ENCODE measurements at places on chromosomes 2 and 18. TPM values are rescaled to one million over a fixed set of nuclear protein-coding genes. Genes with fewer than 3 reads are reported as not detected.

DNA sequence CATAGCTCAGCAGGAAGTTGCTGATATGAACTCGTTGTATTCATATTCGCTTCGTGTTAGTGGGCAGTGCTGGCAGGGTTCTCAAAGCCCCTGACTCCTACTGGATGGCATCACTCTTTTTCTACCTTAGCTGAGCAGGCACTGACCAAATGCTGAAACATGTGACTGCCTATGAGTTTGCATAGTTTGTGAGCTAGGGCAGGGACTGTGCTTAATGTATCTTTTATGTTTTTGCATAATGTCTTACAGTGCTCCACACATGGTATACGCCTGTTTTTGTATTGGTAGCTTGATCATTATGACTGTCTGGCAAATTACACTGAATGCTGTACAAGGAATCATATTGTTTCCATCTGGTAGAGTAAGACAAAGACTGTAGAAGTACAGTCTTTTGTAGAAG, 305.3 kb downstream of the PARD3B start:
- no peak overlapping the region for H3K4me3 ChIP-seq
- no peaks in the 10 kb centered on the region for H3K36me3 ChIP-seq
- H3K27ac ChIP-seq: no peak overlapping the region

DNA sequence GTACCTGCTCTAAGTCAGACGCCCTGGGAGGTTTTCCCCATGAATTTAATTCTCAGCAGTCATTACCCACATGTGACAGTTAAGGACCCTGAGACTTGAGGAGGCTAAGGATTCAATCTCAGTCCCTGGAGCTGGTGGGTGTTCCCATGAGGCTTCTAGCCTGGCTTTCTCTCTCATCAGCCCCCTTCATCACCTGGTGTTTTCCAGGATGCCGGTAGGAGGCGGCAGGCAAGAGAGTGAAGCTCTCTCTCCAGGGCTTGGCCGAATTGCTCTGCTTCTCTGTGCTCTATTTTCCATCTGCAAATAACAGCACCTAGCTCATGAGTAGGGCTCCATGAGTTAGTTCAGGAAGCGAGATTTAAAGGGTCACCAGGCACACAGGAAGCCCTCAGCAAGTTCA, 241.9 kb downstream of the PTPRM start:
- no peak overlapping the region for H3K27ac ChIP-seq
- H3K4me1 ChIP-seq: no peaks in the 10 kb centered on the region
- H3K4me3 ChIP-seq: no peak overlapping the region
- DNase-seq: no peak
- no peaks in the 10 kb centered on the region for H3K27me3 ChIP-seq

DYSF gene
- 12.3 TPM for polyA plus RNA-seq

TEX44 gene
- not detected for polyA plus RNA-seq

- no peaks in the 10 kb centered on the region for H3K36me3 ChIP-seq
- H3K27me3 ChIP-seq: no peaks in the 10 kb centered on the region
- no peaks in the 10 kb centered on the region for H3K4me1 ChIP-seq
- H3K4me3 ChIP-seq: no peak overlapping the region
- no peak for DNase-seq
- H3K27ac ChIP-seq: no peak overlapping the region
Measured at GRCh38 chr18:57715671-57716070, 87.4 kb downstream of the ATP8B1 start.

DNA sequence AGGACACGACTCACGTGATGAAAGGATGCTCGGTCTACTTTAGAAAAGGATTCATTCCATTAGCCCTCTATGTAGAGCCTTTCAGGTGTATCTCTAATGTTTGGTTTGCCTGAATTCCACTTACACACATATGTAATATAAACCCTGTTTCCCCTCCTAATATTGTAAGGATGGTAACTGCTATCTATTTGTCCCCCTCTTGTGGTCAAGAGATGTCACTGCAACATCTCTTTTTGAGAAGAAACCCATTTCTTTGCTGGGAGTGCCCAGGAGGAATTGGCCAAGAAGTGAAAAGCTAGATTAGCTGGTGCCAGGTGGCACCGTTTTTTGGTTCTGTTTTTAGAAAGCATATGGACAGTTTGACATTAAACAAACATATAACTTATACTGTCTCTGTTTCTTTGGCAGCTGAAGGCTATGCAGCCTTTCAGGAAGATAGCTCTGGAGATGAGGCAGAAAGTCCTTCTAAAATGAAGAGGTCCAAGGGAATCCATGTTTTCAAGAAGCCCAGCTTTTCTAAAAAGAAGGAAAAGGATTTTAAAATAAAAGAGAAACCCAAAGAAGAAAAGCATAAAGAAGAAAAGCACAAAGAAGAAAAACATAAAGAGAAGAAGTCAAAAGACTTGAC, 41.2 kb downstream of the RALBP1 start:
- no peak overlapping the region for H3K27ac ChIP-seq
- H3K27me3 ChIP-seq: no peaks in the 10 kb centered on the region
- peaks cover 3% of the 10 kb centered on the region for H3K4me1 ChIP-seq
- H3K36me3 ChIP-seq: no peaks in the 10 kb centered on the region
- DNase-seq: no peak
- H3K4me3 ChIP-seq: no peak overlapping the region

CCDC74B gene
- 2.6 TPM for polyA plus RNA-seq

DNA sequence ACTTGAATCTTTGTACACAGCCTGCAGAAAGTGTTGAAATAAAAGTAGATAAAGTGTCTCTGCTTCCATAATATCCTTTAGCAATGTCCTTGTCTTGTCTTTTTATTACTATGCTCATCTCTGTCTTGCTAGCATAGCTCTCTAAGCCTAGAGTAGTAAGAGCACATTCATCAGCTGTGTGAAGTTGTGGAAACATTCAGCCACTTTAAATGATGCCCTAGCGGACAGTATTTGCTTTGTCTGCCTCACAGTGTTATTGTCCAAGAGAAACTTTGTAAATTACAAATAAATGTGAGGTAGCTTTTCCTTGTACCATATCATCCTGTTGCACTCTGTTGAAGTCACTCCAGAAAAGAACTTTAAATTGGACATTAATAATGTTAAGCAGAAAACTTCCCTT, 60.3 kb upstream of the TTC21B start:
- DNase-seq: no peak
- no peak overlapping the region for H3K27ac ChIP-seq
- H3K4me1 ChIP-seq: no peaks in the 10 kb centered on the region
- no peak overlapping the region for H3K4me3 ChIP-seq
- peaks cover 2% of the 10 kb centered on the region for H3K27me3 ChIP-seq
- no peaks in the 10 kb centered on the region for H3K36me3 ChIP-seq

WDSUB1 gene
- 16.1 TPM for polyA plus RNA-seq

NCKAP1 gene
- 59.9 TPM for polyA plus RNA-seq

GRCh38 chr2:12325806-12326205, 390.9 kb upstream of the TRIB2 start:
- no peaks in the 10 kb centered on the region for H3K36me3 ChIP-seq
- no peak overlapping the region for H3K27ac ChIP-seq
- no peaks in the 10 kb centered on the region for H3K27me3 ChIP-seq

TEX261 gene
- 44.4 TPM for polyA plus RNA-seq

GAREM2 gene
- polyA plus RNA-seq: 3.1 TPM

DNA sequence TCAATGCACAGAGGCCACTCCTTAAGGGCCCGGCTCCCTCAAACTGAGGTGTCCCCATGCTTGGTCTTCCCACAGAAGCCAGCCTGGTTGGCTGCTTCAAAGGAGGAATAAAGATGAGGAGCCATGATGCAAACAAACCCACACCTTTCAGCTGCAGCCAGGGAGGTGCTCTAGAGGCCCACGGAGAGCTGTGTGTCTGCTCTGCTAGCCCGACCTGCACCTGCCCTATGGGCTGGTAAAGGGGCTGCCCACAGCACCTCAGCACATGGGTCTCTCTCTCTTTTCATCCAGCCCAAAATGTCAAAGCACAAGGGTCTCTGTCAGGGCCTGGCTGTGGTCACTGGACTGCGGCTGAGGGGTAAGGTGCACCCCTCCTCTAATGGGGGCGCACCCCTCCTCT, 132.1 kb downstream of the MSH2 start:
- no peak overlapping the region for H3K27ac ChIP-seq
- no peaks in the 10 kb centered on the region for H3K27me3 ChIP-seq
- no peak for DNase-seq
- H3K36me3 ChIP-seq: no peaks in the 10 kb centered on the region
- H3K4me3 ChIP-seq: no peak overlapping the region

SERPINB13 gene
- not detected for polyA plus RNA-seq

- H3K27ac ChIP-seq: no peak overlapping the region
- H3K4me1 ChIP-seq: peaks cover 2% of the 10 kb centered on the region
- H3K4me3 ChIP-seq: peak overlapping the region; percentile 38
- no peaks in the 10 kb centered on the region for H3K27me3 ChIP-seq
- DNase-seq: peak; percentile 29
- H3K36me3 ChIP-seq: no peaks in the 10 kb centered on the region
Measured at GRCh38 chr2:119544939-119545475, 758 bp downstream of the CFAP221 start.

GRCh38 chr2:120736624-120737339, 1.1 kb downstream of the GLI2 start:
- peak overlapping the region; percentile 97 for H3K27ac ChIP-seq
- no peaks in the 10 kb centered on the region for H3K36me3 ChIP-seq
- peak overlapping the region; percentile 48 for H3K4me3 ChIP-seq
- peaks cover 26% of the 10 kb centered on the region for H3K4me1 ChIP-seq
- peak; percentile 83 for DNase-seq
- no peaks in the 10 kb centered on the region for H3K27me3 ChIP-seq

DNA sequence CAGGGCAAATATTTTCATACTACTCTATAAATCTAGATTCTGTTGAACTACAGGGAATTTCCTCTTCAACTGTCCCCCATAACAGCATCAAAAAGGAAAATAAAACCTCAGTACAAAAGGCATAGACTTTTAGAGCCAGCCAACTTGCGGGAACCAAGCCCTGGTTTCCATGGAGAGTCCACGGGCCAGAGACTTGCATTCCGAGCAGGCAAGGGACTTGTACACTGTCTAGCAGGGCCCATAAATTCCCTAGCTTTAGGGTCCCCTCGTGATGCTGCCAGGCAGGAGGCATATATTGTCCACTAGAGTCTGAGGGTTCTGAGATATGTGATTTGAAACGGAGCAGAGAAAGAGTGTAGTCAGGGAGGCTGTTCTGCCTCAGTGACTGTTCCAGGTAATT, 153.1 kb upstream of the SLC14A2 start:
- DNase-seq: no peak
- peaks cover 6% of the 10 kb centered on the region for H3K4me1 ChIP-seq
- H3K36me3 ChIP-seq: no peaks in the 10 kb centered on the region
- no peak overlapping the region for H3K27ac ChIP-seq
- H3K27me3 ChIP-seq: no peaks in the 10 kb centered on the region

ANKRD53 gene
- 2.2 TPM for polyA plus RNA-seq

DNA sequence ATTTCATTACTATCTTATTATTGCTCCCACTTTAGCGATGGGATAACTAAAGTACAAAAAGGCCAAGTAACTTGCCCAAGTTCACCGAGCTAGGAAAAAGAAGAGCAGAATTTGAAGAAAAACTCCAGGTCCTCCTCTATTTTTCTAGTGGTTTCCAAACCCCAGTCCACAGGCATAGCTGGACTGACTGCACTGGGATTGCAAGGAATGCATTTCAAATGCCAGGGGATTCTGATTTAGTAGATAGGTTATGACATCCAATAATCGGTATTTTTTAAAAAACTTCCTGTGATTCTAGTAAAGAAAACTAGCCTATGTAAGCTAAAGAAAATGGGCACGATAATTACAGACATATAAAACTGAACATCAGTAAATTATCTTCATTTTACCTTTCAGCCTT, 62.7 kb upstream of the GALNT5 start:
- no peaks in the 10 kb centered on the region for H3K27me3 ChIP-seq
- H3K27ac ChIP-seq: no peak overlapping the region
- no peak overlapping the region for H3K4me3 ChIP-seq
- no peaks in the 10 kb centered on the region for H3K4me1 ChIP-seq
- no peaks in the 10 kb centered on the region for H3K36me3 ChIP-seq

ARHGAP28 gene
- polyA plus RNA-seq: 10.9 TPM

- no peaks in the 10 kb centered on the region for H3K36me3 ChIP-seq
- DNase-seq: no peak
- H3K27ac ChIP-seq: no peak overlapping the region
- H3K4me3 ChIP-seq: no peak overlapping the region
- no peaks in the 10 kb centered on the region for H3K27me3 ChIP-seq
Measured at GRCh38 chr2:86211033-86211795, 12.0 kb downstream of the MRPL35 start.

C18orf63 gene
- not detected for polyA plus RNA-seq

TNS1 gene
- polyA plus RNA-seq: 140 TPM

DNA sequence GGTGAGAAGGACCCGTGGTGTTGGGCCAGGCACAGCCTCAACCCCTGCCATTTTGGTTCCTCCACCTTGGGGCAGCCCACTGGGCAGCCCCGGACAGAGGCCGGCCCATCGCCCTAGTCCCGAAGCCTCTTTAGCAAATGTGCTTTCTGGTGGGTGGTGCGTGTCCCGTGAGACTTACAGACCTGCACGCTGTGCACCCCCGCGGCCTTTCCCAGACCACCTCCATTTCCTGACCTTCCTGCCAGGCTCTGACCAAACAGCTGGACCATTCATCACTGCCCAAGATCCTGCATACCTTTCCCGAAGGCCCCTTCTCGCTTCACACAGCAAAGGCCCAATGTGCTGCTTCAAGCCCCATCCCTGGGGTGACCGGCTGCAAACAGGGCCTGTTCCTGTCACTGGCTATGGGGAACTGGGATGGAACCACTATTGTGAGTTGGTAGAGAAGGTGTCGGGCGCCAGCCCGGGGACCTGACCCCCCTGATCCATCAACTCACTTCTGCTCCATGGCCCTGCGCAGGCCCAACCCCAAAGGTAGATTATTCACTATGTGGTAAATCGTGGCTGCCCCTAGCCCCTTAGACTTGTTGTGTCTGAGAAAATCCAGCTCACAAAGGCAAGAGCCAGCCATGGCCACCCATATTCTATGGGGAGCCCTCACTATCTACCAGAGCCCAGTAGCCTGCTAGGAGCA, 341.0 kb downstream of the EIPR1 start:
- no peaks in the 10 kb centered on the region for H3K4me1 ChIP-seq
- DNase-seq: no peak

MYL12B gene
- polyA plus RNA-seq: 388 TPM

GRCh38 chr2:55616551-55617174, 759 bp downstream of the PPP4R3B start:
- no peaks in the 10 kb centered on the region for H3K36me3 ChIP-seq
- H3K27me3 ChIP-seq: no peaks in the 10 kb centered on the region
- peaks cover 7% of the 10 kb centered on the region for H3K4me1 ChIP-seq
- peak overlapping the region; percentile 97 for H3K4me3 ChIP-seq
- no peak for DNase-seq

PJVK gene
- 5.1 TPM for polyA plus RNA-seq

DNA sequence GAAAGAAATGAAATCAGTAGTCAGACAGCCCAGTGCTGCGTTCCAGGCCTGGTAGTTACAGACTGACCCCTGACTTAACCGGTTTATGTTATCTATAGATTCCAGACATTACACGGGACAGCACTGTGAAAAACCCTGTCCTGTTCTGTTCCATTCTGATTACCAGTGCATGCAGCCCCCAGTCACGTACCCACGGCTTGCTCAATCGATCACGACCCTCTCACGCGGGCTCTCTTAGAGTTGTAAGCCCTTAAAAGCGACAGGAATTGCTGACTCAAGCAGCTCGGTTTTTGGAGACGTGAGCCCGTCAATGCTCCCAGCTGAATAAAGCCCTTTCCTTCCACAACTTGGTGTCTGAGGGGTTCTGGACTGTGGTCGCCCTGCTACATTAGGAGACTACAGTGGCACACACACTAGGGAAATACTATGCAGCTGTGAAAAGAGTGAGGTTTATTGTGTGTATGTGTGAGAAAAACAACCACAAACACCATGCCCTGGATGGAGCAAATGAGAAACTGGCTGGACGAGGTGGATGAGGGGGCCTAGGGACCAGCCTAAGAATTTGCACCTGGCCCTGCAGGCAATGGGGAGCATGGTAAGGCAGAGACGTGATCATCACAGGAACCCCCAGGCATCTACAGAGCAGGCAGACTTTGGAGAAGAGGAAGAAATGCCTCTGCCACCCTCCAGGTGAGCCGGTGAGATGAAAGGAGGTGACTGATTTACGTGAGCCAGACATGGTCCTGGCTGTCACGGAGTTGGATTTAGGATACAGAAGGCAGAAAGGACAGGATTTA, 49.1 kb upstream of the SEMA4C start:
- H3K4me3 ChIP-seq: no peak overlapping the region
- no peaks in the 10 kb centered on the region for H3K27me3 ChIP-seq
- no peaks in the 10 kb centered on the region for H3K36me3 ChIP-seq

COLEC11 gene
- polyA plus RNA-seq: 19.5 TPM

All from ovary (tissue), 10 donors.